Natural killer cell treated with Interleukin-12 subunit alpha and Interleukin-12 subunit beta and Interleukin-15 and Interleukin-18, amount 100 ng/mL, for 72 hours (primary cell): ENCODE measurements at places on chromosomes 4 and X.

GRCh38 chrX:118164138-118164537, 47.5 kb upstream of the KLHL13 start:
- DNase-seq, result no peak

- no peak for DNase-seq
Observed at GRCh38 chr4:1317177-1318045, 27.7 kb downstream of the MAEA start.

DNA sequence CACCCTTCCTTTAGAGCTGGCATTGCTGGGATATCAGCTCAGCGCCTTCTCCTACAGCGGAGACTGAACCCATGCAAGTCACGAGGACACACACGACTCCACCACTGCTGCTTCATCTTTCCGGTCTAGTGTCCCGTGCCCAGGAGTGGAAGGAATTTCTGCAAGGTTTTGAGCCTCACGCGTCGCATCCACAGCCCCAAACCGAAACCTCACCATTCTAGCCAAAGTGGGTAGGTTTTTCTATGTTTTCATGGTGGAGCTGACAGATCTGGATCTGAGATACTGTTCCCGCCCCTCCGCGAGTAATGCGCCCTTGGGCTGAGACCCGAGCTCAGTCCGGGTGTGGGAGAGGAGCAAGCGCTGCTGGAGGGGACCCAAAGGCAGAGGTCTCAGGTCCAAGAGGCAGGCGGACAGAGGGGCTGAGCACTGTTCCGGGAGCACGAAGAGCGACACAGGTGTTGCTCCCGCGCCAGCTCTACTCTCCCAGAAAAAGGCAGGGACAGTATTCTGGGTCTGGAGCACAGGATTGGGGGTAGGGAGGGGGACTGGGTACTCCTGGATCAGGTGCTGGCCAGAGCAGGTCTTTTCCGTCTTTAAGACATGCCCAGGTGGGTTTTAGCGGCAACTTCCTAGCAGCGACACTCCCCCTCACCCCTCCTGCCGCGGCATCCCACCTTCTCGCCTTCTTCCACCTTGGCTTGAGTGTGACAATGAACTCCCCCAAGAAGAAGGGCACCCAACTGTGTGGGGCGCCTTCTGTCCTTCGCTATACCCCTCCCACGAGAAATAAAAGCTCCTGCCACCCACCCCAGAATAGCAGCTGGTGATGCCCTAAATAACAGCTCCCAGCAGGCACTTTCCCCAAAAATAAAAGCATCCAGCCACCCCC, 1.8 kb downstream of the EPHA5 start:
- peak; percentile 57 for DNase-seq

DNA sequence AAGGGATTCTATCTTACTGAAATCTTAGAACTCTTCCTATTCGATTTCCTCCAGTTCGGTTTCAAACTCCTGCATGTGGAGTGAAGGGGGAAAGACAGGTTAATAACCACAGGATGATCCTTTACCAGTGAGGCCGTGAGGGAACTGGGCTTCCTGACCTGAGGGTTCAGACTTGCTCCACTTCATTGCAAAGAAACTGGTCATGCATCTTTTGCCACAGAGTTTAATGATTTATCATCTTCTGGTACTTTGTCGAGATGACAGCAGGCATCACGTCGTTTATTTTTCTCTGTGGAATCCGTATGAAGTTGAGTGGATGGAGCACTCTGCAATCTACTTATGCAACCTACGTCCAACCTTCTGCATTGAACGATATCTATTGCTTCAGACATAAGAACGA, 145.9 kb upstream of the NLGN4X start:
- no peak for DNase-seq

- DNase-seq, result no peak
Observed at GRCh38 chrX:53319614-53320542, 38.5 kb upstream of the IQSEC2 start.

DNA sequence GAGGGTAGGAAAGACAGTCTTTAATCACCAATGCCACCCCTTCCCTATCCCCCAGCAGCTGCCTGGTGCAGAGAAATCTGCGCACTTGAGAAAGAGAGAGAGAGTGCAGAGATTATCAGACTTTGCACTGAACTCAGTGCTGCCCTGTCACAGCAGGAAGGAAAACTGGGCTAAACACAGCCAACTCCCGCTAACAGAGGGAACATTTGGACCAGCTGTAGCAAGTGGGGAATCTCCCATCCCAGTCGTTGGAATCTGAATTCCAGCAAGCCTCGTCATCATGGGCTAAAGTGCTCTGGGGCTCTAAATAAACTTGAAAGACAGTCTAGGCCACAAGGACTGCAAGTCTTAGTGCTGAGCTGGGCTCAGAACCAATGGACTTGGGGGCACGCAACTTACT, 168.7 kb downstream of the DLG3 start:
- DNase-seq, result no peak

DNA sequence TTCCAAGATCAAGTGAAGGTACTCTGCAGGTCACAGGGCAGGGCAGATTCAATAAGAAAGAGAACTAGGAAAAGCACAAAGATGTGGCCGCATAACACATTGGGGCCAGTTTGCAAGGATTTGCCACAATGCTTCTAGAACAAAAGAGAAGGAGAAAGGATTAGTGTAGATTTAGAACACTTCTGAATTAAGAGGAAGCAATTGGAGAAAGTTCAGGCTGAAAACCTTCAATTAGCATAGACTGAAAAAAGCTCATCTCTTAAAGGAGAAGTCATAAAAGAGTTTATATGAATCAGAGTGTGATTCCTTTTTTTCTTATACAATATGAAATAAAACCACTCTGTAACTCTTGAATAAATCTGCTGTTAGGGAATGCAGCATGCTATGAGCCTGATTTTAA, 215.6 kb upstream of the FAT1 start:
- DNase-seq, result no peak

GRCh38 chr4:119097282-119097900, 38.2 kb upstream of the MYOZ2 start:
- no peak for DNase-seq

- no peak for DNase-seq
Observed at GRCh38 chr4:87530868-87531267, 1.7 kb upstream of the SPARCL1 start.

DNA sequence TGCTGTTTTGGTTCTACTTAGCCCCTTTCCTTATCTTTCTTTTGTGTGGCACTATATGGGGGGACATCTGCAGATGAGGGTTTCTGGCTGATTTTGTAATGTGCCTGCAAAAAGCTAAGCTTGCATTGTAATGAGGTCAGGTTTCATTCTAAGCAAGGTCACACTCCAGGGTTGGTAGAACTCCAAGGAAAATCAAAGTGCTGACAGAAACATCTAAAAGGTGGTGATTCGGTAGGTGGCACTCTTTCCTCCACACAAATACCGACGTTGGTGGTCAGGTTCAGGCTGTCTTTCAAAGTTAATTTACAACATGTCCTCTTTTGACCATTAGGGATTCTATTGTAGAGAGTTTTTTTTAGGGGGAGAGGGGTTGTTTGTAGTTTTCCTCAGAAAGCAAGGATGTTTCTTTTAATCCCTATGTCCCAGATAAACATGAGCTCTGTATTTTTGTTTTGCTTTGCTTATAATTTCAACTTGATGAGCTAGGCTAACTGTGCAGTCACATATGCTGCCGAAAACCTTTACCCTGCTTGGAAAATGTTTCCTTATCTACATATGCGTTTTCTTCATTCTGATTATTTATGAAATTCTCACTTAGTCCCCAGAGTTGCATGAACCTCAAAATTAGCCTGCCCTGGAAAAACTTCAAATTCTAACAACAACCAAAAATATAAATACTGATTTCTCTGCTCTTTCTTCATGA, 434.2 kb downstream of the PPARGC1A start:
- DNase-seq, result no peak

GRCh38 chrX:31255310-31256033, 183.6 kb upstream of the FTHL17 start:
- no peak for DNase-seq

DNA sequence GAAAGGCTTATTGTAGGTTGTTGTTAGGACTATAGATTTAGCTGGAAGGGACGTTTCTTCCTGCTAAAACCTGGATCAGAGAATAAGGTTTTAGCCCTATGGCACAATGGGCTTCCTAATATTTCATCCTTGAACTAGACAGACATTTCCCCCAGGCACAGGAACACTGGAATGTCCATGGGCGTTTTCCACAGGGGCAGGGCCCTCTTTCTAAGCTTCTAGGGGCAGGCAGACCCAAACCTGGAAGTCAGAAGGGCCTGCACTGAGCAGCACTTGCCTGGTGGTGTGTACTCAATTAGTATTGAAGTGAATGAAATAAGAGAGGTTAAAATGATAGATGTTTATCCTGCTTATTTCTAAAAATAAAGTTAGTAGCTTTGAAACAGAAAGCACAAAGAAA, 41.1 kb downstream of the CASP6 start:
- DNase-seq, result no peak

DNA sequence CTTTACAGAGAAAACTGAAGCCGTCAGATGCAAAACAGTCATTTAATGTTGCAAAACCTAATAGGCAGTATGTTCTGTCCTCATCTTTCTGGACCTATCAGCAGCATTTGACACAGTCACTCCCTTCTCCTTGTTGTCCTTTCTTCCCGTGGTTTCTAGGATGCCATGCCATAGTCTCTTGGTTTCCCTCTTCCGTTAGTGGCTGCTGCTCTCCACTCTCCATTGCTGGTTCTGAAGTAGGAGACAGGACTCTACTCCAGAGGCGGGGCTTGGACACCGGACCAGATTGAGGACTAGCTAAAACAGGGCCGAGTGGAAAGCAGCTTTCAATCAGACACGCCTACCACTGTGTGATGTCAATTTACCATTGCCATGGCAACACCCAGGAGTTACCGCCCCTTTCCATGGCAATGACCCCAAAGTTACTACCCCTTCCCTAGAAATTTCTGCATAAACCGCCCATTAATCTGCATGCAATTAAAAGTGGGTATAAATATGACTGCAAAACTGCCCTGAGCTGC, 88.8 kb upstream of the CCDC160 start:
- DNase-seq, result no peak

- DNase-seq, result no peak
Observed at GRCh38 chrX:129771266-129771995, 8.3 kb upstream of the SASH3 start.

DNA sequence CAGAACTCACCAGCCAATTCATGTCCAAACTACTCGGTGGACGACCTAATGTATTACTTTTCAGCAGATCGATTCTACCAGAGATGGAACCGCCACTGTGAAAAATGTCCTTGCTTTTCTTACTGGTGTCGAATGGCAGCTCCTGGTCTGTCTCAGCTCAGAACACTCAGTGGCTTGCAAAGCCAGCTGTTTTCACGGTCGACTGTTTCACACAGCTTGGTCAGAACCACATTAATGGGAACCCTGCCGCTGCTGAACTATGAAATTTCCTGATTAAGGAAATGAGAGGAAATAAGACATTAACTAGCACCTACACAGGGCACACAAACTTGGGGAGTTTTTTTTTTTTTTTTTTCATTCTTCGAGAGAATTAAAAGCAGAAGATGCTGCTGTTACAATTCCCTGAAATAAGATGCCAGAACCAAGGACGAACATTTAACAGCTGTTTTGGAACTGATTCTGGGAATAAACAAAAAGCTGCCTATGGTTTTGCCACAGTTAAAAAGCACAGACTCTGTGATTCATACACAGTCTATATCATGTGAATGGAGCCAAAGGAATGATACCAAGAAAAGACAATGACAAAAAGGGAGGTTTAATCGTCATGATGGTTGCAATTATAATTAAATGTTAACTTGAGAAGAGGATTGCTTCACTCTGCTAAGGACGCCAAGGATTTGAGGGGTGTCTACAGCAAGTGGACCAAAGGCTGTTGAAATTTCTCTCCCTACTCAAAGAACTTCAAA, 31.3 kb downstream of the SUPT20HL2 start:
- no peak for DNase-seq

- no peak for DNase-seq
Observed at GRCh38 chr4:168139336-168139735, 47.0 kb downstream of the ANXA10 start.
